Activated CD4-positive, alpha-beta T cell treated with anti-CD3 and anti-CD28 coated beads, Interleukin-2, amount 50 U/mL, for 24 hours (primary cell): ENCODE measurements at places on chromosomes 7 and 10.

DNA sequence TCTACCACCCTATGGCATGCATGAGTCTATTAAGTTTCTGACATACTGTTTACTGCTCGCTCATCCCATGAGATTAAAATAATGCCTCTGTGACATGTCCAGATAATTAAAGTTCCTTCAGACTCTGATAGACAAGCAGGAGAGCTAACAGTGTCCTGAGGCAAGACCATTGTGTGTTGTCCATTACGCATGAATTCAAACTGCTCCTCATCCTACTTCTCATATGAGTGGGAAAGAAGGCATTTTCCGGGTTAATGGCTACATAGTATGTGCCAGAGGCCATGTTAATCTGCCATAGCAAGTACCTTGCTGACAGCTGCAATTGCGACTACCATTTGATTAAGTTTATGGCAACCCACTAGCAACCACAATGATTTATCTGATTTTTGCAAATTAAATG is 113.3 kb downstream of the GNAI1 start:
- no peak for DNase-seq

GRCh38 chr7:150351587-150352194 is 10.3 kb upstream of the RARRES2 start:
- no peak for DNase-seq

GRCh38 chr10:70063418-70064098 is 10.9 kb downstream of the MACROH2A2 start:
- DNase-seq = no peak

GRCh38 chr7:18354108-18355085 is 141.2 kb upstream of the HDAC9 start:
- no peak for DNase-seq

GRCh38 chr7:91288208-91288824 is 24.1 kb downstream of the FZD1 start:
- no peak for DNase-seq

GRCh38 chr7:33243319-33243881 is 114.0 kb downstream of the BBS9 start:
- no peak for DNase-seq

- DNase-seq = no peak
Observed at GRCh38 chr10:71380841-71381240, 15.9 kb upstream of the CDH23 start.

GRCh38 chr10:5092848-5093790 is 1.1 kb upstream of the AKR1C3 start:
- DNase-seq = no peak

DNA sequence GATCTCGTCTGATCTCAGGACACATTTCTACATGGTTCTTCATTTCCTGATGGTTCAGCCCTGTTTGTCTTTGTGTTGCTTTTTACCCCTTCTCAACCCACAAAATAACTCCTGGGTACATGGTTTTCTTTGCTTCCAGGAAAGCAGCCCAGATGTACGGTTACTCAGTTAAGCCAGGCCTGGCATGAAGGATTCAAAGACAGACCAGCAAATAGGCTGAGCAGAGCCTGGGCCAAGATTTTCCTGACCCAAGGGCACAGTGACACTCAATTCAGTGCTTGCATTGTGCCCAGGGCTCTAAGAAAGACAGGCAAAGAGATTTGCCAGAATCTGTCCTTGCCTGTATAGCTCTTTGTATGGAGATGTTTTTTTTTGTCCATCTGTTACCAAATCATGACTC is 340.8 kb upstream of the KIAA1217 start:
- DNase-seq = no peak

DNA sequence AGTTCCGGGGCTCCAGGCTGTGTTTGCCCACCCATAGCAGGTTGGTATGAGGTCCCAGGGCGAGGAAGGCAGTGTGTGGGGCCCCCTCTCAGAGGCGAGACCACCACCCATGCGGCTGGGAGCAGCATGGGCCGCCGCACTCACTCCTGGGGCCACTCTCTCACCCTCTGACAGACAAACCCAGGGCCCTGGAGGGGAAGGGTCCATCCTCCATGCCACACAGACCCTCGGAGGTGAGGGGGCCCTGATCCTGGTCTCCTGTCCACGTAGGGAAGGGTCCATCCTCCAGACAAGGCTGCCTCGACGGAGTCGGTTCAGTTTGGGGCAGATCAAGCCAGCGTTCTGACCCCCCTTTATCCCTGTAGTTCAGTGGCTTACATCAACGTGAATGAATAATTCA is 230.8 kb downstream of the ELFN1 start:
- DNase-seq = no peak

- DNase-seq = no peak
Observed at GRCh38 chr7:84232646-84233045, 38.1 kb upstream of the SEMA3A start.

DNA sequence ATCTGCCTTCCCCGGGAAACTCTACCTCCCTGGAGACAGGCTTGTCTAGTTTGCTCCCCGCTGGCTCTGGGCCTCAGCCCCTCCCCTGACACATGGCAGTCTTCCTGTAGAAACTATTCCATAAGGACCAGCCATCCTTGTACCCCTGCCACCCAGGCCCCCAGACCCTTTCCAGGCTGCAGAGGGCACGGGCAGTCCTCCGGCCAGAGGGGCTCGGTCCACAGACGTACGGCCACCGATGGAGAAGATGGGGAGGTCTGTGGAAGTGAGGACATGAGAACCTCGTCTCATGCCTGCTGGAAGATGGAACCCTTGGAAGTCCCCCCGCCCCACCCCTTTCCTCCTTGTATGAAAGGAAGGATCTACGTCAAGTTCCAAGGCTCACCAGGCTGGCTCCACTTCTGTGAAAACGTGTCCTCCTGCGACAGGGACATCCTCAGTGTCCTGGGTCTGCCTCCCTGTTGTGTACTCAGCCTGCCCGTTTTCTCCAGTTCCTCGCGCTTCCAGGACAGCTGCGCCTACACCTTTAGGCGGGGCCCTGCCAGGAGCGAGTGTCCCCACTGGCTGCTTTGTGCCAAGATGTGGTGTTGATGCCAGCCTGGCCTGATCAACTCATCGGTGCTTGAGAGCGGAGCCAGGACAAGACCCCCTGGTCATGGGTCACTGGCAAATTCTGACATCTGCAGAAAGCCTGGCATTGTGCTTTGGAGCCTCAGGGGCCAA is 414.9 kb downstream of the GLRX3 start:
- no peak for DNase-seq

GRCh38 chr10:56035489-56035888 is 325.6 kb downstream of the ZWINT start:
- no peak for DNase-seq

DNA sequence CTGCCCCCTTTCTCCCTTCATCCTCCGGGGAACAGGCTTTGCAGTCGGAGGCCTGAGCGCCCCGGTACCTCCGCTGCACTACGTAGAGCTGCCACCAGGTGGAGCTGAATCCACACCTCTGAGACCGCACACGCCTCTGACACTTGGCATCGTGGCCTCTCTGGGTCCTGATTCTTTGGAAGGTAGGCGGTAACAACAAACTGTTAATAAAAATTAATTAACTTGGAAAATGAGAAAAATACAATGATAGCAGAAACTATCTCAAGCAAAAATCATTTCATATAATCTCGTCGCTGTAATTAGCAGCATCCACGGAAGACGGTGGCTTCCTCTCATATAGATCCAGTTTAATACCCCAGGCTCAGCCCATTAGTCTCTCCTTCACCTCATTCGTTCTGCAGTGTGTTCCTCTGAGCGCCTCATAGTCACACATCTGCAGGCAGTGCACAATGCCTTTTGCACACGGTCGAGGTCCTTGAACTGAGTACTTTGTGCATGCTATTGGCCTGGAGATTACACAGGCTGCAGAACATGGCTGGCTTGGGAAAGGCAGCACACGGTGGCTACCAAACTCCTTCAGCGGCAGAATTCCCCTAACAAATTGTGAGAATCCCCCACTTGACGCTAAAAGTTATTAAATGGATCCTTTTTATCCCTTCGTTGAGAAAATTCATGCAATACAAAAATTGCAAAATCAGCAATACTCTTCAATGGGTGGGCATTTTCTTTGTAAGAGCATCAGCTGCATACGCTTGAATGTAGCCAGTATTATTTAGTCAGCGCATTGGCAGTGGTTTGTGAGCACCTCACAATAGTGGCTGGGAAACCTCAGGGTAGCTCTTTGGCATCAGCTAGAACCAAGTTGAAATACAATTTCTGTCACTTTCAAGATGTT is 18.7 kb downstream of the OR9A2 start:
- DNase-seq = peak; percentile 71

GRCh38 chr10:71475243-71475871 is 78.6 kb downstream of the CDH23 start:
- no peak for DNase-seq

DNA sequence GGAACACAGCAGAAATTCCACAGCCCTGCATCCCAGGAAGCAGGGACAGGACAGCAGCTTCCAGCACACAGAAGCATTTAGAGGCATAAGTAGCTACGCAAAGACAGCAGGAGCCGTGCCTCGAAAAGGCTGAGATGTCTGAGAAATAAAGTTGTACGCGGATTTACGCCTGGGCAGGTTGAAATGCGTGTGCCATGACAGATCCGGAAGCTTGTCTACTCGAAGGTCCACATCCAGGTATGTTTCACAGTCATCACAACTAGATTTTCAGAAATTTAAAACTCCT is 26.1 kb downstream of the DIP2C start:
- DNase-seq = no peak

- no peak for DNase-seq
Observed at GRCh38 chr7:42722198-42722597, 189.7 kb downstream of the C7orf25 start.

DNA sequence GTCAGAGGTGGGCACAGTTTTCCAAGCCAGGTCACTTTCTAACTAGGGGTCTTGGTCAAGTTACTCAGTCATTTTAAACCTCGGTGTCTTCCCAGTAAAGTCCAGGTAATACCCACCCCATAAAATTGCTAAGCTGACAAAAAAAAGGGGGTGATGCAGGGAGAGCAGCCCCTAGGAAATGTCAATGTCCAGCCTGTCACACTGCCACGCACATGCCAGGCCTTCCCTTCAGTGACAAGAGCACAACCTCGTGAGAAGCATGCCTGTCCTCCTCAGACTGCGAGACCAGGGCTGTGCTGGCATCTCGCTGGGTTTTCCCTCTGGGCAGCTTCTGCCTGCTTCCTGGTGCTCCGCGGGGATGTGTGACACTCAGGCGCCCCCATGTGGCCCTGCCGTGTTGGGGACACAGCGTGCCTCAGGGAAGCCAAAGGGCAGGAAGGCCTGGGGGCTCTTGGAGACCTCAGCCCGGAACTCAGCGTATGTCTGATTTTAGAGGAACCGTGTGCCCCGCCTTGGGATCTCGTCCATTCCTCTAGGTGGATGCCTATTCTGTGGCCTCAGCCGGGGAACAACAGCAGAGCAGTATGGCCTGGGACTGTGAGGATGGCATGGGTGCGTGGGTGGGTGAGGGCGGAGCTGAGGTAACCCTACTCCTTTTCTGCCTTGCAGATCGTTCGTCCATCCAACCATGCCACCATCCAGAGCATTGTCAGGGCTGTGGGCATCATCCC is 10.2 kb upstream of the GDF2 start:
- DNase-seq = peak; percentile 74

DNA sequence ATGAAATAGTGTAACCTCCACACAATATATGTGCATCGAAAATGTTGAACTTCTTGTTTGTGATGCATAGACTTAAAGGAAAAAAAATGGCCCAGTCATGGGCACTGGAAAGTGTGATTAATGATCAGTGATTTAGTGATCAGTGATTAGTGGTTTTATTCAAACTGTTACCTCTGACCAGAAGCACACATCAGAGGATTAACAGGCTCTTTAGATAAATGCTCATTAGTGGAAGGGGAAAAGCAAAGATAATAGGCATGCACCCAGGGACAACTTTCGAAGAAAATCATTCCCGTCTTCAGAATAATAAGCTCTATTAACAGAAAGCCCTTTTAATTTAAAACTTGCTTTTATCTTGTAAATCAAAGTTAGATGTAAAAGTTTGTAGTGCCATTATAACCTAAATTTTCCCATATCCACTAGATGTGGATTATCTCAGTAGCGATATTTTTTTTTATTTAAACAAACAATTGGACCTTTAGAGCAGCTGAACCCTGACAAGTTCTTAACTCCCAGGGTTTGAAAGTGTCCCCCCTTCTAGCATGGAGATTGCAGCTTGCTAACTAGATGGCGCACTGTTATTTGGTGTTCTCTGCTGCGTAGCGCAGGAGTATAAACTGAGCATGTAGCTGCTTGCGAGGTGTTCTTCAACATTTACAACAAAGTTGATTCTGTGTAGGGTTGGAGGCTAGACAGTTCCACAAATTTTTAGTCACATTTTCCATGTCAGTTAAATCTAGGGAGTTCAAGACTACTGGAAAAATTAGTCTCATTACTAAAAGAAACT is at the start of gene CREB5:
TSS of gene CREB5 (plus strand) at position 643 of the 787 bp plus-strand sequence. CDS start 397 bp downstream, outside the sequence.
- no peak for DNase-seq

- DNase-seq = no peak
Observed at GRCh38 chr7:98816241-98816640, 53.6 kb downstream of the TMEM130 start.
